ENCODE measurements at places on chromosomes 4 and X.

- no peak for DNase-seq
Measured at GRCh38 chr4:78145622-78146021, 88.5 kb downstream of the FRAS1 start.

GRCh38 chr4:108611365-108611764 is 9.0 kb upstream of the RPL34 start:
- DNase-seq = no peak

- no peak for DNase-seq
Measured at GRCh38 chr4:98352396-98352795, 91.2 kb downstream of the RAP1GDS1 start.

DNA sequence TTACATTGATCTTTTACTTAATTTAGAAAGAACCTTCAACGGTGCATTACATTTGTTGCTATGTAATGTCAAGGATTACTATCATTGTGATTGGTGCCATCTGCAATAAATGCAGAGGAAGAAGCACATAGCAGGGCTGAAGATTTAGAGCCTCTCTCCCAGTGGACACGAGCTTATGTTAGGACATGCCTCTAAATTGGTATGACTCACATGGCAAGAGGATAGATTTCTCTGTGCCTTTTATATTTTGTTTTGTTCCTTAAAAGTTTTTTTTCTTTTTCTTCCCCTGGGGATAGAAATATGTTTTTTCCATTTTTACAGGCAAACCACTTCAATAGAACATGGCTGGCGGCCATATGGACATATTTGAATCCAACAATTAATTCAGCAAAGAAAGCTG is 205.0 kb upstream of the HAND2 start:
- no peak for DNase-seq

DNA sequence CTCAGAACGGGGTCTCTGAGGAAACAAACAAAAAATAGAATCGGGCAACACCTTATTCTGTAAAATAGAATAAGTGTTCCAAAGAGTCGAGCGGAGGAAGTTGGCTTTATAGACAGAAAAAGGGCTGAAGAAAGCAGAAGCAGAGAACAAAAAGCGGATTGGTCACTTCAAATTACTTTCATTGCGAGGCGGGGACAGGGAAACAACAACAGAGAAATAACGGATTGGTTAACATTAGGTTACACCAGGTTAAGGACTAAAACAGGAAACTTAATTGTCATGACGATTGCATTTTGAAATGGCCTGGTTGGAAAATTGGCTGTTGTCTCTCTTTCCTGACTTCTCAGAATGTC is 433 bp upstream of the COQ2 start:
- DNase-seq = no peak

GRCh38 chr4:102713096-102713495 is 47.7 kb downstream of the MANBA start:
- no peak for DNase-seq

DNA sequence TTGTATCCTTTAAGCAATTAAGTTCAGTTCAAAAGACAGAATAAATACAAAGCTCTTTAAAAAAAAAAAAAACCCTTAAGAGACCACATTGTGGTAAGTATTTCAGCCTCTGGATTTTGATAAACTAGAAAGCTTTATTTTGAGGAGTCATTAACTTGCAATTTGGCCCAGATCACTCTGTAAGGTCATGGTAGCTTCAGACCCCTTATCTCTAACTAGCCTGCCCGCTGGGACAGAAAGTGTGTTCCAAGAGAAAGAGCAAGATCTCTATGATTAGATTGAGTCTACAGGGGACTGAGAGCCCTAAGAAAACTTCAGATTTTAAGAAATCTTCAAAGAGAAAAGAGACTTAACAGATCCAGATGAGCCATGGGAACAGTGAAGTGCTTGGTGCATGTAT is 45.6 kb downstream of the GALNT7 start:
- no peak for DNase-seq

DNA sequence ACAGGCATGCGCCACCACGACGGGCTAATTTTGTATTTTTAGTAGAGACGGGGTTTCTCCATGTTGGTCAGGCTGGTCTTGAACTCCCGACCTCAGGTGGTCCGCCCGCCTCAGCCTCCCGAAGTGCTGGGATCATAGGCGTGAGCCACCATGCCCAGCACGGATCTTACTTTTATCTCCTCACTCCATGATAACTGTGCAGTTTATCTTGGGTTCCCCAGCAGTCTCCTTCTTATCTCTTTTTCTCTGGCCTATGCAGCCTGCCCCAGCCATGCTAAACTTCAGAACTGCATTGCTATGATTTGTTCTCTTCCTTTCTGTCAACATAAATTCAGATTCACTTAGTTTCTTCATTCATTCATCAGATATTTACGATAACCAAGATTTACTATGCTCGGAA is 22.4 kb downstream of the PAGE1 start:
- no peak for DNase-seq

- no peak for DNase-seq
Measured at GRCh38 chrX:103674531-103675454, 11.7 kb downstream of the MORF4L2 start.

GRCh38 chr4:163948920-163949455 is 454.5 kb downstream of the TMA16 start:
- no peak for DNase-seq

- no peak for DNase-seq
Measured at GRCh38 chr4:82360298-82361177, 13.3 kb downstream of the HNRNPD start.

DNA sequence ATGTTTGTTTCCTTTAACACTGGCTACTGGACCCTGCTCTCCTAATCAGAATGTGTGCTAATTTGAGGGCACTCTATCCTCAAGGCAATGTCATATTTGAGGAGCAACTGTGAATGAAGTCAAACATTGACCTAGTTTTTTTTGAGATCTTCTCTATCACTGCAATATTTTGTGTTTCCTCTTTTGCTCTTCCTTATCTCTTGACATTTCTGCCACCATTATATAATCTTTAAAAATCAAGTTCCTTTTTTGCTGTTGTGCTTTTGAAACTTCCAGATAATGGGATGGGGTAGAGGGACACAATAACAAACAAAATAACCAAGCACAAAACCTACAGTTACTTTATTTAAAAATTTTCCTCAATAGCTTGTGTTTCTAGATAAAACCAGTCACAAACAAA is 7.4 kb upstream of the WDFY3 start:
- DNase-seq = no peak

DNA sequence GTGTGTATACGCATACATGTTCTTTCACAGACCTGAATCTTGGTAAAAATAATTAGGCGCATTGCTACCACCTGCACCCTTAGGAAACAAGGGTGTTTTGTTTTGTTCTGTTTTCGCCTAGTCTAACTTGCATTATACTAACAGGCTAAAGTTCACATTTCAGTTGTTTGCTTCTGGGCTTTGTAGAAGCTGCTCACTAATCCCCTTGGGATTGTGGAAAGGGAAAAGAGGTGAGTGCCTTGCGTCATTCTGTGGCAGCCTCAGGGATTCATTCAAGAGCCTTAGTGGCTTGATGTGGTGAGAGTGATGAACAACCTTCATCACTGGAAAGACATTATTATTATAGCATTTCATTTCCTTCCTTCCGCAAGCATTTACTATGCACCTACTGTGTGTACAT is 331.1 kb downstream of the ADGRL3 start:
- no peak for DNase-seq

DNA sequence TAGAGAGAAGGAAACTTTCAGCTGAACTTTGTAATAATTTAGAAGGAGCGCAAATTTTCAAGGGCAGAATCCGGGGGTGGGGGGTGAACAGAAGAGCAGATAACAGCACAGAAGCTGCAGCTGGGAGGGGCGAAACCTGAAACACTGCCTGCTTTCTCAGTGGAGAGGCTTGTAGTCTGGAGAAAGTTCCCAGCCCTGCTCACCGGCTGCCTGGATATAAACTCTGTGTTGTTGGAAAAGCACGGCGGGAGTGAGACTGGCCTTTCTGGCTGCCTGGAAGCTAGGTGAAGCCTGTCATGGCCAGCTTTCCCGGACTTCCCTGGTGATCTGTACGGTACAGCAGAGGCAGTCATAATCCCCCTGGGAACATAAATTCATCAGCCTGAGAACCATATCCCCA is 1352.1 kb upstream of the DIAPH2 start:
- no peak for DNase-seq

DNA sequence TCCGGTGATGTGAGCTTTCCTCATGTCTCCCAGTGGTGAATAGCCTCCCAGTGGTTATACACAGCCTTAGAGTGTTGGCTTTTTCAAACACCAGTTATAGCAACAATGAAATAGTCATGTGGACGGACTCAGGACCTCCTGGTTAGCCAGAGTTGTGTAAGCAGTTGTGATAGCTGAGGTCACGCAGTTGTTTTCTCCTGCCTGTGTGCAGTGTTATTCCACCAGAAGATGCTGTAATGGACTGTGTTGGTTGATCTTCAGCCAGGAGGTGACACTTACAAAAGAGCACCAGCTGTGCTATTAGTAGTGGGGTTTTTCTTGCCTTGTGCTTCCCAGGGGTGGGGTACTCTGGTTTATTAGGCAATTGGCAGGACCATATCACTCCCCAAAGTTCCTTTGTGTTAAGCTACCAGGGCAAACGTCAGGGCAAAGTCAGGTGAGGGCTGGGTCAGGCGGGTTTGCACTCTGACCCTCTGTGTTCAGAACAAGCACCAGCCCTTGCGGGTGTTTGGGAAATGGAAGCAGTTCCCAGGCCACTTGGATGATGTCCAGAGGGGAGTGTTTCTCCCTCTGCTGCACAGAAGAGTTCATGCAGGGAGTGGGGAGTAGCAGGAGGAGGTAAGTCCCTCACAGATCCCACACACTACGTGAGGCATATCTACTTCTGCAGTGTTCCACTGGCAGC is 252.6 kb downstream of the TMEM47 start:
- DNase-seq = no peak

DNA sequence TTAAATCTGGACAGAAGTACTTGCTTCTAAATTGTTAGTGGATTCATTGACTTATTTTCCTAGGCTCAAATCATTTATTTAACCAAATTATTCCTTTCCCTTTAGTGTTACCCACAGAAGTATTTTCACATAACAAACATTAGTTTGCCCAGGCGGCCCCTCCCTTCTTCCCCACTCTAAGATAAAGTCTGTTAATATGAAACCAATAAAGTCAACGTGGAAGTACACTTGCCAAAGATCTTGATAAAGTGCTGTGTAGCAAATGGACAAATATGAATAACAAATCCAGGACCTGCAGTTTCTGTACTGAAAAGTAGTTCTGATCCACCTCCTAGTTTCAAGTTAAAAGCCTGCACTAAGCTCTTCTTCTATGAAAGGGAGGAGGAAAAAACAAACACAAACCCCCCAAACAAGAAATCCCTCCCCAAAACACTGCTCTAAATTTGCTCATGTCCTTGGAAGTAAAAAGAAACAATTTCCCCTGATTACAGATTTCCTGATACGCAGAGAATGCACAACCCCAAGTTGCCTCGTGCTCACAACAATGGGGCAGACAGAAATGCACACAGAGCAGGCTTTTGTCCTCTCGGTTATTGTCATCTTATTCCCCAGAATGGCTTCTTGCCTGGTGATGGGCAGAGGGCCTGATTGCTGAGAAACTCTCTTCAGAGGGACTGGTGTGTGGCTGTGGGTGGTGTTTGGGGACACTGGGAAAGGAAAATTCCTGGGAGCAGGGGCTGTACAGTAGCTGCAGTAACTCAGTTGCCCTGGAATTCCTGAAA is 23.2 kb downstream of the TMSB4X start:
- peak; percentile 73 for DNase-seq

- DNase-seq = no peak
Measured at GRCh38 chr4:105453550-105454205, 20.2 kb downstream of the PPA2 start.

Measured in dorsolateral prefrontal cortex (tissue), 122 donors.